Activated naive CD4-positive, alpha-beta T cell treated with anti-CD3 and anti-CD28 coated beads, Interleukin-2, amount 10 ng/mL, durations not matched to agents 7 days and 5 days (primary cell): ENCODE measurements at places on chromosomes 11 and 22.

GRCh38 chr11:11978098-11978637 lies 30.3 kb downstream of the DKK3 start:
- DNase-seq: no peak

- DNase-seq: no peak
Measured at GRCh38 chr11:128180441-128181087, 406.8 kb downstream of the ETS1 start.

GRCh38 chr11:126997196-126997595 lies 3.4 kb downstream of the KIRREL3 start:
- DNase-seq: no peak

- peak; percentile 78 for DNase-seq
Measured at GRCh38 chr22:22342697-22343580, 98.4 kb downstream of the VPREB1 start.
